ENCODE measurements at places on chromosomes 11 and 22.

DNA sequence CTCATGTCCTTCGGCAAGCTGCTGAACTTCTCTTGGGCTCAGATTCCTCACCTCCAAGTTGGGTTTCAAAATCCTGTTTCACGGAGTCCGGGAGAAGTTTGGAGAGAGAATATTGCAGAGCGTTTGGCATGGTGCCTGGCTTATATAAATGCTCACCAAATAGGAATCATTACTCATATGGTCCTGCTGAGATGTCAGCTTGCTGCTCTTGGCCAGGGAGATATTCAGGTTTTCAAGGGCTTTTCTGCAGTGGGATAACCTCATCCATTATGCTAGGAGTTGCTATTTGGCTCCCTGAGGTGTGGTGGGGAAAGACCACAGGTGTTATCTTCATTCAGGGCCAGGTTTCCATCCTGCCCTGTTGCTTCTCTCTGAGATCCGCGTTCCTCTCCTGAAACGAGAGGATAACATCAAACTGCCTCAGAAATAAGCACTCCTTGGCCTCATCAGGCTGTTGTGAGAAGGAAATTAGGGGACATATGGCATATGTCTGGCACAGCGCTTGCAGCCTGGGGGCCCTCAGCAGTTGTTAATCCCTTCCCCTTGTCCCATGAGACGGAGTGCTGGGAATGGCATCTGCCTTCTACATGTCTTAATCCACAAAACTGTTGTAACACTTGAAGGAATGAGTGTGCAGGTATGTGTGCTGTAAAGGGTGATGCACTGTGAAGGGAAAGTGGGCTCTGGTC, 29.9 kb upstream of the ACER3 start:
- DNase-seq = no peak

DNA sequence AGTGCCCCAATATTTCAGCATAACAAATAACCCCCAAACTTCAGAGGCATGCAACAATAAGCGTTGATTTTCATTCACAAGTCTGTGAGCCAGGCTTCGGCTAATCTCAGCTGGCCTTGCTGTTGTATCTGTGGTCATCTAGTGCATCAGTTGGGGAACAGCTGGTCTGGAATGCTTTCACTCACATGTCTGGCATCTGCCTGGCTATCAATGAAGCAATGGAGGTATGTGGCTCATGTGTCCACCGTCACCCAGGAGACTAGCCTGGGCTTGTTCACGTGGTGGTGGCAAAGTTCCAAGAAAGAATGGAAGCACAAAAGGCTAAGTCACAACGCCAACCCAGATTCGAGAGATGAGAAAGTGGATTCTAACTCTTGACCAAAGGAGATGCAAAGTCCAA, 304.8 kb upstream of the ISX start:
- DNase-seq = no peak

- peak; percentile 53 for DNase-seq
These were observed 2.1 kb upstream of the DMC1 start for GRCh38 chr22:38572065-38572464.

DNA sequence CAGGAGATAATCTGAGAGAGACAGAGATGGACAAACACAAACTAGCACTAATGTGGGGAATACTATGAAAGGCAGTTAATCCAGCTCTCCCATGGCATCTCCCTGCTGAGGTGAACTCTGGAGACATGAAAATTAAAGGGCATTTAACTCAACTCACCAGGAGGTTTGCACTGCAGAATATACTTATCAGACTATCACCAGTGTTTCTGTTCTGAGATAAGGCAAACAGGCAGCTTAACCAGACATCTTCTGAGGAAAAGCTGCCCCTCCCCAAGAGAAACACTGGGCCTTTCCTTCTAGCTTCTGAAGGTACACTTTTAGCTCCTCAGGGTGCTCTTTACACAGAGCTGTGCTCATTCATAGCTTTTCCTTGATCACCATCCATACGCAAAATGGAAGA, 85.5 kb downstream of the AMBRA1 start:
- DNase-seq = no peak

DNA sequence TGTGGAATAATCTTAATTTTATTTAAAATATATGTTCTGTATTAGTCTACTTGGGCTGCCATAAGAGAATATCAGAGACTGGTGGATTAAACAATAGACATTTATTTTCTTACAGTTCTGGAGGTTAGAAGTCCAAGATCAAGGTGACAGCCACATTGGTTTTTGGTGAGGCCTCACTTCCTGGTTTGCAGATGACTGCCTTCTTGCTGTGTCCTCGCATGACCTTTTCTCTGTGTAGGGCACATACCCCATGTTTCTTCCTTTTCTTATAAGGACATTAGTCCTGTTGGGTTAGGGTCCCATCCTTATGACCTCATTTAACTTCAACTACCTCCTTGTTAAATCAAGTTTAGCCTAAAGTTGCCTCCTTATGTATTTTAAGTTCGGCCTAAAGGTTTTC, 202.7 kb upstream of the MPPED2 start:
- no peak for DNase-seq

GRCh38 chr11:82267186-82267585, 466.5 kb downstream of the FAM181B start:
- DNase-seq = no peak

DNA sequence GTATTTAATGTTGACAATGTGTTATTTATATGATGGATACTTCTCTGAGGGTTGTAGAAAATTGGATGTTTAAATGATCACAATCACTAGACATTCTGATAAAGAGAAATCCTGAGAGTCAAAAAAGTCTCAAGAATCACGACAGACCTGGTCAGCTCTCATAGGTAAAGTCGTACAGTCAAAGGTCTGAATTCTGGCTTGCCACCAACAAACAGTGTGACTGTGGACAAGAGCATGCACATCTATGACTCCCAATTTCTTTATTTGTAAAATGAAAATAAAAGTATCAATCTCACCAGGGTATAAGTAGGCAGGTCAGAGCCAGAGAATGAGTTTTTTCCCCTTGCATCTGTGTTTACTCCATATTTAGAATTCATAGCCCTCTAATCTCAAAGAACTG, 556.7 kb downstream of the FAM181B start:
- DNase-seq = no peak

GRCh38 chr11:75547617-75548058, 14.4 kb upstream of the SERPINH1 start:
- peak; percentile 77 for DNase-seq

GRCh38 chr22:29692327-29692640, 27.5 kb upstream of the CABP7 start:
- no peak for DNase-seq

- DNase-seq = no peak
These were observed 1.1 kb upstream of the APOBEC3H start for GRCh38 chr22:39095971-39096370.

DNA sequence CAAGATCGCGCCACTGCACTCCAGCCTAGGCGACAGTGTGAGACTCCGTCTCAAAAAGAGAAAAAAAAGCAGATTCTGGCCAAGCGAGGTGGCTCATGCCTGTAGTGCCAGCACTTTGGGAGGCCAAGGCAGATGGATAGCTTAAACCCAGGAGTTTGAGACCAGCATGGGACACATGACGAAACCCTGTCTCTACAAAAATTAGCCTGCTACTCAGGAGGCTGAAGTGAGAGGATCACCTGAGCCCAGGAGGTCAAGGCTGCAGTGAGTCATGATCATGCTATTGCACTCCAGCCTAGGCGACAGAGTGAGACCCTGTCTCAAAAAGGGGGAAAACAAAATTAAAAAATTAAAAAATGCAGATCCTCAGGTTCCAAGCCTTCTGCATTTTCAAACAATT, 14.0 kb downstream of the PGAP2 start:
- DNase-seq = no peak

Data from renal pelvis (tissue), 12 donors.